ENCODE measurements at places on chromosomes 7 and 10. TPM values are rescaled to one million over a fixed set of nuclear protein-coding genes. Genes with fewer than 3 reads are reported as not detected.

The IDI2 gene
- not detected for total RNA-seq

The PCLO gene
- 0.87 TPM for total RNA-seq

The MRC1 gene
- total RNA-seq: 148 TPM

The ENTPD7 gene
- 14.4 TPM for total RNA-seq

DNA sequence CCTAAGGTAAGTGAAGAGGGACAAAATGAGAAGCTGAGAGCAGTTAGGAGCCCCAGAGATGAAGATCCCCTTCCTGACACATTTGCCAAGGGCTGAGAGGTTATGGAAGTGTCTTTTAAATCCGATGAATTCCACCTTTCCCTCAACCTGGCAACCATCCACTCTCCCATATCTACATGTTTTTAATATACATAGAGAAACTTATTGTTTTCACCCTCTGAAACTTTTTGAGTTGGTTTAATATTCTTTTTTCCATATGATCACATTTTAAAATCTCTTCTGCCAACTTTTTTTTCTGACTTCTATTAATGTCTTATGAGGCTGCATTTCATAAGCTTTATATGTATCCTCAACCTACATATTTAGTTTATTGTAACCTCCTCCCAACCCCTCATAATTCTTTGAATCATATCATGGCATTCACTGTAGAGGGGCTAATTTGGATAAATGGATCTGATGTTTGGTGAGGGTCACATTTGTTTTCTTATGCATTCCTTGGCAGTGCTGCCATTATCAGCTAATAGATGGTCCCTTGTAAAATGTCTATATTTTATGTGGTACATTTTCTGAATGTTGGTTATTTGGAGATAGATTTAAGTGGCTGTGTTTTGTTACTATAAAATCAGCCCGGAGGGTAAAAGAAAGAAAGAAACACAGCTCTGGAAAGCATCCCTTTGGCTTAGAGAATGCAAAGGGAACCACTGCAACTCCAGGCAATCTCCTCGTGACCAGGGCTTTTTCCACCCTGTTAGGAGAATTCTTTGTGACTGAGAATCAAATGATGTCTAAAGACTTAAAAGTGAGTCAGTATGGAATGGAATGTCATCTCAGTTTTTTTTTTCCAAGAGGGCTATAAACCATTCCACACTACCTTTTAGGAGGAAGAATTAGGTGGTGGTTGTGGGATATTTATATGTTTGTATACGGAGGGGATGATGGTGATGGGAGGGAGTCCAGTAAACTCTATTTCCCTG lies 334.4 kb downstream of the SUGCT start:
- DNase-seq: no peak

GRCh38 chr10:48209241-48209640 lies 65.3 kb downstream of the FRMPD2 start:
- DNase-seq: no peak

- DNase-seq: no peak
Observed at GRCh38 chr10:98016772-98017475, 13.5 kb downstream of the CRTAC1 start.

DNA sequence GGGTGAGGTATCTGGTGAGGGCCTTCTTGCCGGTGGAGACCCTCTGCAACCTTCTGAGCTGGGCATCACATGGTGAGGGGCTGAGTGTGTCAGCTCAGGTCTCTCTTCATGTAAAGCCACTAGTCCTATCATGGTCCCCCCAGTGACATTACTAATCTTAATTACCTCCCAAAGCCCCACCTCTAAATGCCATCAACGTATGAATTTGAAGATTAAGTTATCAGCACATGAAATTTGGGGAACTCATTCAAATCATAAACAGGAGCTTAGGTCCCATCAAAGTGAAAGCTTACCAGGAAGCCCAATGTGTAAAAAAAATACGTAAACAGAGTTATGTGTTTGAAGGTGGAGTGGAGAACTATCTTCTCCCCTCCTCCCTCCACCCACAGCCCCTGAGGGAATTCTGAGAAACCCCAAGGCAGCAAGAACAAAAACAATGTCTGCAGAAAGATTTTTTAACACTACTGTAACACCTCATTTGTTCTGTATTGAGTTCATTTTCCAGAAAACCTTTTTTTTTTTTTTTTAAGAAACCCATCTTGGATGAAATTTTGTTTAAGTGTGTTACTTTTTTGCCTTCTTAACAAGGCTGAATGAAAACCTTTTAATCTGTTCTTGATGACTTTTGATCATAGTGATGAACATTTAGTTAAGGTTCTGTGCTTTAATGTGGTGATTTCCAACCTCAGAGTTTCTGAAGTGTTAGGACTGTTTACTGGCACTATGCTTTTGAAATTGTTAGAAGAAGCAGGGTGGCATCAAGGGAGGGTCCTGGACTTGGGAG lies 19.1 kb upstream of the PCGF5 start:
- no peak for DNase-seq

GRCh38 chr10:75021379-75022249 lies 89.8 kb upstream of the SAMD8 start:
- DNase-seq: no peak

GRCh38 chr7:132666071-132666773 lies 90.0 kb upstream of the PLXNA4 start:
- DNase-seq: peak; percentile 48

DNA sequence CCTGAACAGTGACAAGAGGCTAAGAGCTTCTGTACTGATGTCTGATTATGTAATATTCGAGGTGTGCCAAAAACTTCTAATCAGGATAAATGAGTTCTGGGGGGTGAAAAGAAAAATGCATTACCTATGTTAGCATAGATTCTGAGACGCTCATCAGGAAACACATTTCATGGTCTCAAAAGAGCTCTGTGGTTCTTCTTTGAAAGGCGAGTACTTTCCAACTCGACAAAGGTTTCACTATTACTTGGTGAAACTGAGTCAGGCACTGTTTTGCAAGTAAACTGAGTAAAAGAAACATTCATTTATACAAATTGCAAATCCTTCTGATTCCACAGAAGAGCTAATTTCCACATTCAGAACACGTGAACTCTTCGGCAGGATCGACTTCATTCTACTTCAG lies 523.2 kb downstream of the GATA3 start:
- DNase-seq: no peak

- DNase-seq: no peak
Observed at GRCh38 chr10:129743738-129744133, 220.3 kb downstream of the EBF3 start.
